ENCODE measurements at places on chromosomes 16 and 17.
A peak's percentile ranks its signal among the peaks of the same experiment; 100 is the strongest.

GRCh38 chr16:31143011-31143693 is 6.7 kb downstream of the PRSS36 start:
- DNase-seq, result no peak

GRCh38 chr16:56190677-56191155 is 573 bp upstream of the GNAO1 start:
- DNase-seq, result peak; percentile 23

- no peak for DNase-seq
These were observed 38.6 kb upstream of the TOB1 start for GRCh38 chr17:50904518-50905459.

DNA sequence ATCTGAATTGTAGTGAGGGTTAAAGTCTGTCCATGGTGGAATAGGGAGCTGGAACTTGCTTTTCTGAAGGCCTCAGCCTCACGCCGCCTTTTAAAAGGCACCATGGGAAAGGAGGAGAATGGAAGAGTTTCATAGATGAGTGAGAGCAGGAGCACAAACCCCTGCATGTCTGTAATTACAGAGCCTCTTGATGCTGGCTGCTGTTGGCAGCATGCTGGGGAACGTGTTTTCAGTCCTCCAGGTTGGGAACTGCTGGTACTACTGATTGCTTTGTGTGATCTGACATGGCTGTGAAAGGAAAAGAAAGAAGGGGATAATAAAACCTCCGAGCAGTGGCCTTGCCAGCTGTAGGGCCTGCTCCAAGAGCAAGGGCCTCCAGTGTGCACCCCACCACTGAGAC is 16.8 kb upstream of the DYNLL2 start:
- no peak for DNase-seq

DNA sequence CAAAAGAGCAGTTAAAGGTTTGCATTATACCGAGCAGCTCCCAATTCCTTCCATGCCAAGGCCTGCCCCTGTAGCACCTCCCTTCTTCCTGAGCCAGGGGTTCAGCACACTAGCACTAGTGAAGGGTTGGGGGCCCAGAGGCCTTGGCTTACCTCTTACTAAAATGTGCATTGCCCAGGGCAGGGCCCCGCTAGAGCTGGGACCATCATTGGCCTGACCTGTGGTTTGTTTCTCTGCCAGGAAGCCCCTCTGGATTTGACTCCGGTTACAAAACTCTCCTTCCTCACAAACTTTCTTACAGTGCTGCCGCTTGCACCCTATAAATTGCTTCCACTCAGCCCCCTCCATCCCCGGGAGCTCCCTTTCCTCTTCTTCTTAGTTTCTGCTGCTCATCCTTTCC is 33.8 kb downstream of the MPRIP start:
- no peak for DNase-seq

DNA sequence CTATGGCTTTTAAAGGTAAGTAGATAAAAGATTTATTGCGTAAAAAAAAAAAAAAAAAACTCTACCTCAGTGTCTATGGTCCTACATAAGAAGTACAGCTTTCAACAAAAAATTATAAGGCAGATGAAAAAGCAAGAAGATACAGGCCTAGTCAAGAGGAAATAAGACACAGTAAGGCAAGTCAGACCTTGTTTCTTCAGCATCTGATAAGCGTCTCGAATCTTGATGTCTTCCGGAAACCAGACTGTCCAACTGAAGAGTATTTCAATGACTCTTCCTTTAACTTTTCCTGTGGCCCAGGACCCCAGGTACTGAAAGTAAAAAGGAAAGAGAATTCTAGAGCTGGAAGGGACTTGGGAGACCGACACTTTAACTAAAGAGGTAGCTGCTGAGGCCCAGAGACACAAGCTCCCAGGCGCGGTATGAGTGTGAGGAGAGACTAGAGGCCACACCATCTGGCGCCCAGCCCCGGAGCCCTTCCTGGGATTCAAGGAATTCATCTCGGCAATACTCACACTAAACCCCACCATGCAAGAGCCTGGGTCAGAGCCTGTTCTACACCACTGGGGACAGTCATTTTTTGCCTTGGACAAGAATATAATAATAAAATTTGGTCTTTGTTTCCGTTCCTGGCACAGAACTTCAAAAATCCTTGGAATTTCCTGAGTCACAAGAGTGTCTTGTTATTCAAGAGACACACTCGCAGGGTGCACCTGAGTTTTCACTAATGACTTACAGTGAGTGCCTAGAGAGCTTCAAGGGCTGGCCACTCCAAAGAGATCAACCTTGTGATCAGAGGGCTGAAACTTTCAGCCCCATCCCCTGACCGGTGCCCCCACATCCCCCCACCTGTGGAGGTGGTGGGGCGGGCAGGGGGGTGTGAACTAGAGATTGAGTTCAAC is 18.6 kb downstream of the GGA2 start:
- DNase-seq, result no peak

GRCh38 chr17:38600906-38601305 is 4.8 kb downstream of the SRCIN1 start:
- no peak for DNase-seq

DNA sequence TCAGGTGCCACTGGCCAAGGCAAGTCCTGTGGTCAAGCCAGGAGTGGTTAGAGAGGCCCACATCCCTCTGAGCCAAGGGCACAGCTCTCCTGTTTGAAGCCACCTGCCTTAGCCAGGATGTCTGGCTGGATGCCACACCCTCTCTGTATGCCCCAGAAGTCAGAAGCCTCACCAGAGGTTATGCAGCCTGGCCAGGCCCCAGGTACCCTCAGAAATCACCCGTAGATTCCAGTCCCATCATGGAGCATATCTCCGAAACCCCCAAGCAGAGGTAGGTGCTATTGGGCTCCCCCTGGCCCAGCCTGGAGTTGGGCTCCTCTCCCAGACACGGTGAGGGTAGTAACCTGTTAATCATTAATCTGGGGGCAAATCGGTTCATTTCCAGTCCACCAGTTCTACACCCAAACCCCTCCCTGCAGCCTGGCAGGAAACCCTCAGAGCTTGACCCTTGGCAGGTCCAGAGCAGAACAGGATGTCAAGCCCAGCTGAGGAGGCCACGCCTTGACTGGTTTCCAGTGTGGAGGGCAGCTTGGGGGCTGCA is 60.6 kb upstream of the TMEM97 start:
- no peak for DNase-seq

- no peak for DNase-seq
These were observed 68.4 kb upstream of the NACA2 start for GRCh38 chr17:61659437-61659836.

GRCh38 chr17:67107171-67107570 is 62.8 kb downstream of the CACNG1 start:
- DNase-seq, result no peak
